Activated naive CD4-positive, alpha-beta T cell (primary cell): ENCODE measurements at places on chromosomes 2 and 18.

GRCh38 chr2:143786026-143786765, 657.0 kb downstream of the ARHGAP15 start:
- DNase-seq: no peak

DNA sequence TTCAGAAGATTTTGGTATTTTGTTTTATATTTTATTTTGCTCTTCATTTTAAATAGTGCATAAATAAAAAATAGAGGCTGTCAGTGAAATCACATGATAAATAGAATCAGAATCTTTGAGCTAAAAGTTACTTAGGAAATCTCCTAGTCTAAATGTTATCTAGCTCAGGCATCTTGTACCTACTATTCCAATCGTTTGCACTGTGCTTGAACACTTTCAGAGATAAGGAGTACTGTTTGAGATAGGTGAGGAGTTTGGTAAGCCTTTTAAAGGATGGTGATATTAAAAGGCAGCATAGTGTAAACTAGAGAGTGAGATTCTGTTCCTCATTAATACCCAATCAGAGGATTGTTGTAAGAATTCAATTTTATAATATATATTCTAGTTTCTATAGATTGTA, 157.2 kb upstream of the MYO3B start:
- no peak for DNase-seq

DNA sequence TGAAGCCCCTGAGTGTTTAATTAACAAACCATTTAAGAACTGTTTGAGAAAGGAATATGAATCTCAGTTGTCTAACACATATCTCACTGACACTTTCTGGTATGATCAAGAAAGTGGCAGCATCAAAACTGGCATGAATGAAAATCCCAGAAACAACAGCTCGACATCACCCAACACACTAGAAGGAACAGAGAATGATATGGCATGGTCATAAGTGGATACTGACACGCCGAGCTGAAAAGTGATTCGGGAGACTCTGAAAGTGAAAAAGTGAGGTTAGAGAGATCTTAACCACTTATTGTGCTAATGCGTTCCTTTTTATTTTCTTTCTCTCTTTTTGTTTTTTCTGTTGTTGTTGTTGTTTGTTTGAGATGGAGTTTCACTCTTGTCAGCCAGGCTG, 37.9 kb downstream of the MRPL35 start:
- DNase-seq: no peak

DNA sequence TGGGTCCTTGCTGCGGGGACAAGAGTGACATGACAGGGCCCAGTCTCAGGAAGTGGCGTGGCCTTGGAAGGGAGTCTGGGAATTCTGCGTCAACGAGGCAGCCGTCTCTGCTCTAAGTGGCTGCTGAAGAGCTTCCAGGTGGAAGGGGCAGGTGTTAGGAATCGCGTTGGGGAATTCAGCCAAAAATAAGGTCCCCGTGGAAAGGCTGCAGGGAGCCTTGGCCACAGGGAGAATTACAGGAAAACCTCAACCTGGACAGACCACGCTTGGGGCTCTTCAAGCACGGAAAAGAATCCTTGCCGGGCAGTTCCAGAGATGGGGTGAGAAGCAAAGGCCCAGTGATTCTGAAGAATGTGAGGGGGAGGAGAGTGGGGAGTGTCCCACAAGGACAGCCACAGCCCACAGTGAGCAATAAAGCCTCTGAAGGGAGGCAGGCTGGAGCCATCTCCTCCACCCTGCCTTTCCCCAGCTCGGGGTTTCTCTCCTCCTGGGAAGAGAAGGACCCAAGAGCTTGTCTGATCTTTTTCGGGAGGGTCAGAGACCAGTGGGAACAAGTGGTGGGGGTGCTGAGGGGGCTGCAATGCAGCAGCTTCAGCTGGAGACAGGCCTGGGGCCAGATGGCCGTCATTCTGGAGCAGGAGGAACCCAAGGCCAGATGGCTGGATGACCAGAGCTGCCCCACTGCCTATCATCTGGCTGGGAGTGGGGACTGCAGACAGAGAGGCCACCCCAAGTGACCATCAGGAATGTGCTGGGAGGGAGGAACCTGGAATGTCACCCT, 106.4 kb upstream of the SMAD2 start:
- DNase-seq: no peak

DNA sequence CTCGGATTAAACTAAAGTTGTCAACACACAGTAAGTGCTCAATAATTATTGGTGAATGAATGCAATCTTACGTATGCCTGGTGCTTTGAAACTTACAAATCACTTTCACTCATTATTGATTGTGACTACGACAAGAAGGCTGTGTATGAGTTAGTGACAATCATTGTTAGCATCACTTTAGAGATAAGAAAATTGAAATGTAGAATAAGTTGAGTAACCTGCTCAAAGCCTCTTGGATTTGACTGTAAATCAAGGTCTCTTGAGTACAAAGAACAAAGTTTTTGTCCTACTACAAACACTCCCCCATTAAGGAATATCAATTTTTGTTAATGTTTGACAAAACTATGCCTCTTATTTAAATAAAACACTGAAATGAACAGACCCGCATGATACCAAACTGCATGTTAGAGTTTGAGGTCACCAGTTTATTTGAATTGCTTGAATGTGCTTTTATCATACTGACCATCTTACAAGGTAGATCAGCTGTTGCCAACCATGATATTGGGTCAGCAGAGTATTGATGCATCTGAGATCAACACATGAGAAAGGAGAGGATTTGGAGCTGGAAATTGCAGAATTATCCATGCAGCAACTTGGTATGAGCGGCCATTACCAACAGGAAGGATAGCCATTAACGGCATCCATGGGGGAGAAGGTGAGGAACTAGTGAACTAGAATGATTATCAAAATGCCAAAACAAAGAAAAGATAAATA, 142.1 kb downstream of the IRS1 start:
- DNase-seq: no peak

- DNase-seq: no peak
These were observed 1009.6 kb upstream of the DDX18 start for GRCh38 chr2:116804901-116805300.

GRCh38 chr18:35072616-35073015, 31.4 kb downstream of the MAPRE2 start:
- no peak for DNase-seq

- no peak for DNase-seq
These were observed 445.7 kb upstream of the TRIB2 start for GRCh38 chr2:12270876-12271588.

GRCh38 chr18:63348508-63349136, 18.4 kb downstream of the KDSR start:
- DNase-seq: no peak

DNA sequence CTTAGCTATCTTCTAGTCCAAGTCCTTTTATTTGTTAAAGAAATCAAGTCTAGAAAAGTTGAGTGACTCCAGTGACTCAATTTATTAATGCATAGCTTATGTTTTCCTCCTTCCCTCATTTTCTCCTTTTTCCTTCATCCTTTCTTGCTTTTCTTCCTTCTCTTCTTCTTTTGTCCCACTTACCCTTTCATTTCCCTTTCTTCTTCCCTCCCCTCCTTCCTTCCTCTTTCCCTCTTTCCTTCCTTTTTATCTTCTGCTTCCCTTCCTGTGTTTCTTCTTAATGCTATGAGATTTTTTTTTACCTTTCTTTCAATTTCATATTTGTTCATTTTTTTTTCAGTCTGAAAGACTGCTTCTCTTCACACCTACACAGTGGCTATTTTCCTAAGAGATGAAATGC, 555.5 kb downstream of the PIK3C3 start:
- DNase-seq: no peak

- DNase-seq: no peak
These were observed 45.8 kb downstream of the STK17B start for GRCh38 chr2:196125596-196125995.

GRCh38 chr2:169007356-169007755, 23.8 kb downstream of the ABCB11 start:
- DNase-seq: no peak

GRCh38 chr2:196961889-196962288, 35.4 kb upstream of the PGAP1 start:
- no peak for DNase-seq

GRCh38 chr2:224427471-224427870, 25.6 kb upstream of the FAM124B start:
- DNase-seq: no peak

- no peak for DNase-seq
These were observed 153.7 kb upstream of the NCK2 start for GRCh38 chr2:105590780-105591660.

DNA sequence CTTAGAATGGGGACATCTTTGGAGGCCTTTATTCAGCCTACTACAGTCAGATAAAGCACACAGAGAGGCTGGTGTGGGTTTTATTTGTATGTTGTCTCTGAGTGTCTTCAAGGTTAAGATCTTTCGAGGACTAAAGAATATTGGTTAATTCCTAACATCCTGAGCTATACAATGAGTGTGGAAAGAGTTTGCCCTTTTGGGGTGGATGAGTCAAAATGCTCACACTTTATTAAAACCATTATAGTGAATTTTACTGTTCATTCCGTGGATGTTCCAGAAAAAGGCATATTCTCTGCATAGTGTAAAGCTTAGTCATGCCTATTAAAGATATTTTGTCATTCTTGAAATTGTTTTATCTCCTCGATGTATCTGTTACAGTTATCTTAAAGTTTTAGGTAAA, 29.1 kb upstream of the SLC38A11 start:
- no peak for DNase-seq

DNA sequence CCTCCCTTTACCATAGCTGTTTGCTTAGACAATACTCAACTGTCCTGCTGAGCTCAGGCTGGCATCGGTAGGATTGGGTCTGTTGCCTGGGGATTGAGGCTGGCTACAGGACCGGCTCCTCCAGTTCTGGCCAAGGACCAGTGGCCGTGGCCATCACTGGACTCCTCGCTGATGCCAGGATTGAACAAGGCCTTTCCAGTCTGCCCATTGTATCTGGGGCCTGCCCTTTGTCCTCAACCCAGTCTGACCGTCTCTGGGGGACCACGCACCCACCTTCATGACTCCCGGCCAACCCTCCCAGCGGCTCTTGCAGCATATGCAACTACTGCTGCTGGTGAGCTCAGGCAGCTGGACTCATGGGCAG, 28.7 kb downstream of the SH2D6 start:
- DNase-seq: no peak

DNA sequence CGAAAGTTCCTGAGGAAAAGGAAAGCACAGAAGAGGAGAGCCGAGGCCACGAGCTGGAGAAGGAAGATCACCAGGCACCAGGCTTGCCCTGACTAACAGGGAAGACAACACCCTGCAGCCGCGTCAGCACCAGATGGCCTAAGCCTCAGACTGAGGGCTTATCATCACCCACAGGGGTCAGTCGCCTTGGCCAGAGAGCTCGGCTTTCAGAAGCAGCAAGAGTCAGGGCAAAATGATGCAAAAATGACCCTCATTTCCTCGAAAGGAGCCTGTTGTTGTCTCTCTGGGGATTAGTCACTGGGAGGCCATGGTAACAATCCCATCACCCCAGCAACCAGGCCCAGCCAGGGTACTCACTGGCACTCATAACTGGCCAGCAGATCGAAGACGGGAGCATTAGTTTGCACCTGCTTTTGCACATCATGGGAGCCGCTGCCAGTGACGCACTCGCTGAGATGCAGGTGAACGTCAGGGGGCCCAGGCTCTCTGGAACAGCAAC, 42.7 kb upstream of the ZFP36L2 start:
- DNase-seq: no peak

GRCh38 chr2:176018708-176019107, 16.6 kb upstream of the LNPK start:
- no peak for DNase-seq

GRCh38 chr2:18664421-18664820, 75.1 kb upstream of the NT5C1B start:
- DNase-seq: no peak

GRCh38 chr2:35530615-35531135, 824.9 kb upstream of the CRIM1 start:
- no peak for DNase-seq

- peak; percentile 75 for DNase-seq
These were observed 8.5 kb upstream of the SPATA3 start for GRCh38 chr2:230987137-230988020.

DNA sequence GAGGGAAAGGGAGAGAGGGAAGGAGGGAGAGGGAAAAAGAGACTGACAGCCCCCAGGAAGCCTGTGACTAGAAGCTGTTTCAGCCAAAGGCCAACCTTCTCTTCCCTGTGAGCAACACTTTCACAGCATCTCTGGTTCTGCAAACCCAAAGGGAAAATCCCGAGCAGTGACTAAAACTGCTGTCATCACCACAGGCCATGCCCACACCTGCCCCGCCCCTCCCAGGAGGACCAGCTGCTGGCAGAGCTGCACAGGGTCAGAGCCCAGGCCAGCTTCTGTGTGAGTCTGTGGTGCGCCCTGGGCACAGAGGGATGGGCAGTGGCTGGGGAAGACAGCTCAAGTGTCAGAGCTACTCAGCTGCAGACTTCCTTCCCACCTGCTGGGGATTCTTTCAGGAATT, 64.9 kb upstream of the OTOS start:
- no peak for DNase-seq

DNA sequence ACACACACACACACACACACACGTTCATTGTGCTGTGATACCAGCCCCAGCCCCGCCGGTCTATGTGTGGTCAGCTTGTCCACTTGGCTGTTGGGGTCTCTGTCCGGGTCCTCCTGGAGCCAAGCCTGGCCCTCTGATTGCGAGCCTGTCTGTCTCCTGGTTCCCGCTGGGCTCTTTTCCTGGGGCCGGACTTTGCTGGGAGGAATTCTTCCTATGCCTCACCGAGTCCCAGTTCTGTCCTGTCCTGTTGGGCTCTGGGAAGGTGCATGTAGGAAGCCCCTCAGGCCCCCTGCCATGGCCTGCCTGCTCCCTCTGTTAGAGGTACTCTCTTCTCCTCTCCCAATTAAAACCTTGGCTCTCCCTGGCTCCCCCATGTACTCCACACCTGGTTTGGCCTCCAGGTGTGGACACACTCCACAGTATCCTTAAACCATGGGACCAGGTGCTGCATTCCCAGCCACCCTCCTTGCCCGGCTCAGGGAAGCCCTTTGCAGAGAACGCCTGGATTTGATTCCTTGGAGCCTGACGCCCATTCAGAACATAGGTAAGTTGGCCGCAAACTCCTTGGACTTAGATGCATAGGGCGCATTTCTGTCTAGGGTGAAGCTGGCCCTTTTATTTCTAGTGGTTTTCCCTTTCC, 42.3 kb downstream of the CABLES1 start:
- DNase-seq: no peak

DNA sequence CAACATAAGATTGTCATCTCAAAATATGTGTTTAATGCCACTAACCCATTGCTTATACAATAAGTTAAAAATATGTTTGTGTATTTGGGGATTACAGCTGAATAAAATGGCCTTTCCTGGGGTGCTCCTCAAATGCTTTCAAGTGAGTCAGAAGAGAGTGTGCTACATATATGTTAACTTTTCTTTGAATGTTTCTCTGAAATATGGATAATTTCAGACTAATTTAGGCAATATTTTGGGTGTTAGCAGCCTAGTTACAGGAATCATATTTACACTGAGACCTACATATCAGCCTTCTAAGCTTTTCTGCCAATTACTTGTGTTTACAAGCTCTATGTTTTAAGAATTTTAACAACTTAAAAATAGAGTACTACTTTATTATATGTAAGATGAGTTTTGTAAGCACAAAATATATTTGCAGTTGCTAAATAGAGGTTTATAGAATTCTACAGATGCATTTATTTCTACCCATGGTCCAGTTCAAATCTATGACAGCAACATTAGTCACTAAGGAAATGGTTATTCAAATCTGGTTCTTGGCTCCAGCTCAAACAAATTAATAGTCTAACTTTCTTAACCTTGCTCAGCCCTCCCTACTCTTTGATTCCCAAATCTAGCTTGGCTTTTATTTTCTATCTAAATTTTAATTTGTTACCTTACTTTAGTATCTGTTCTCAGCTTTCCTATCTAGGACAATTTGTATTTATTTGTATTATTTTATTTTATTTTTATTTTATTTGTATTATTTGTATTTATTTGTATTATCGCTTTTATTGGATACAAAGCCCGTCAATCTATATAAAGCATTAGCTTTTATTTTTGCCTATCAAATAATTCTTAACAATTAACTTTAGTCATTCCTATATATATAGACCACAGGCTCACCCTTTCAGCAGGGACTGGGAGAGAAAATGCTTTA, 48.9 kb downstream of the FSIP2 start:
- DNase-seq: no peak
